Stimulated activated CD4-positive, alpha-beta T cell treated with anti-CD3 and anti-CD28 coated beads, Interleukin-1b, Interleukin-23, amount 100 ng/mL, for 1 hour (primary cell): ENCODE measurements at places on chromosomes 1 and 21.

DNA sequence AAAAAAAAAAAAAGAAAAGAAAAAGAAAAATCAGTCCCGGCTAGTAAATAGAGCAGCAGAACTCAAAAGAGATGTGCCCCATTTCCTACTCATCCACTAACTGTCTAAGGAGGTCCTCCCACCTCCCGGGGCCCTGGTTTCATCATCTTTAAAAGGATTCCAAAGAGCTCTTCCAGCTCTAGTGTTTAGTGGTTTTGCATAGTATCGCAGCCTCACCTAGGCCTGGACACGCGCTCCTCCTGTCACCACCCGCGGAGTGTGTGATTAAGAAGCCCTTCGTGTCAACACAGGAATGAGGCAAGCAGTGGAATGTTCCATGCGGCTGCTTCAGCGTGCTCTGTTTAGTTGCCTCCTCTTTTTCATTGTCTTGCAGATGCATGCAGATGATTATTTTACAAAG is 49.0 kb downstream of the LBR start:
- no peak for DNase-seq

DNA sequence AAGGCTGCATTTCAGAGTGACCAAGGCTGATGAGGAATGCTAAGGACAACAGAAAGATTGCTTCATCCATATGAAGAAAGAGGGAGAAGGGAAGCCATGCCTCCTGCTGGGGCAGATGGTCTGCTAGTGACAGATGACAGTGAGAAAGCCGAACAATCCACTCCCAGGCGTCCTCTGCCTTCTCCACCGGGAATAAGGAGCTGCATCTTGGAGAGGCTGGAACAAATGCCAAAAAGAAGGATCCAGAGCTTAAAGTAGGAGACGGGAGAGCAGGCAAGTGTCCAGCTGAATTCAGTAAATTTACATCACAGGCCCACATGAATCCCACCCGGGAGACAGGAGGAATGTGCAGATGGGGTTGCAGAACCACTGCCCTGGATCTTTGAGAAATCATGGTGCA is 33.4 kb downstream of the DDX20 start:
- no peak for DNase-seq

- DNase-seq: no peak
Measured at GRCh38 chr21:19507682-19508260, 1104.2 kb upstream of the TMPRSS15 start.

DNA sequence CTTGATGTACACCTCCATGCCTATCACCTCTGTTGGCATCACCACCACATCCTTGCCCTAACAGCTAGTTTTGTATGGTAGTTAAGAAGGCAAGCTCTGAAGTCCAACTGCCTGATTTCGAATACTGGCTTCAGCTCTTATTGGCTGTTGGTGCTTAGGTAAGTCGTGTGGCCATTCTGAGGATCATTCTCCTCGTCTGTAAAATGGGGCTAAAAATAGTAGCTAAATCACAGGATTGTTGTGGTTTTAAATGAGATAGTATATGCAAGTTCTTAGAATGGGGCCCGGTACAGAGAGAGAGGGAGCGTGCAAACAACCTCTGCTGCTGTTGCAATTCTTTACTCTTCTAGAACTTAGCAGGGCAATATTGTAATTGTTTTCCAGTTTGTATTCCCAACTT is 20.8 kb upstream of the SPOCD1 start:
- no peak for DNase-seq

DNA sequence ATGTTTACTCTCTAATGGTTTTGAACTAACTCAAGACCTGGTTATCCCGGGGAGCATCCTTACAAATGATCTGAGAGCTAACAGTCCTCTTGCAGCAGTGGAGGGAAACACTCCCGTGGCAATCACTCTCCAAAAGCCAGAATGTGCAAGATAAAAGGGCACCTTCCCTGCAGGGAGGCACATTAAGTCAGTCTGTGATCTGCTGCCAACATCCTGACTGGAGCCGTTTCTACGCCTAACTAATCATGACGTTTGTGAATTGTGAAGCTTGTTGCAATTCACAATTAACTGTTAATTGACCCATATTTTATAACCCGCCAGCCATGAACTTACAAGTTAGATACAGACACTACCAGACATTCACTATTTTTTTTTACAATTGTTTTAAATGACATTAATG is 52.1 kb upstream of the LGALS8 start:
- no peak for DNase-seq

- no peak for DNase-seq
Measured at GRCh38 chr1:237792149-237792548, 98.6 kb downstream of the ZP4 start.

DNA sequence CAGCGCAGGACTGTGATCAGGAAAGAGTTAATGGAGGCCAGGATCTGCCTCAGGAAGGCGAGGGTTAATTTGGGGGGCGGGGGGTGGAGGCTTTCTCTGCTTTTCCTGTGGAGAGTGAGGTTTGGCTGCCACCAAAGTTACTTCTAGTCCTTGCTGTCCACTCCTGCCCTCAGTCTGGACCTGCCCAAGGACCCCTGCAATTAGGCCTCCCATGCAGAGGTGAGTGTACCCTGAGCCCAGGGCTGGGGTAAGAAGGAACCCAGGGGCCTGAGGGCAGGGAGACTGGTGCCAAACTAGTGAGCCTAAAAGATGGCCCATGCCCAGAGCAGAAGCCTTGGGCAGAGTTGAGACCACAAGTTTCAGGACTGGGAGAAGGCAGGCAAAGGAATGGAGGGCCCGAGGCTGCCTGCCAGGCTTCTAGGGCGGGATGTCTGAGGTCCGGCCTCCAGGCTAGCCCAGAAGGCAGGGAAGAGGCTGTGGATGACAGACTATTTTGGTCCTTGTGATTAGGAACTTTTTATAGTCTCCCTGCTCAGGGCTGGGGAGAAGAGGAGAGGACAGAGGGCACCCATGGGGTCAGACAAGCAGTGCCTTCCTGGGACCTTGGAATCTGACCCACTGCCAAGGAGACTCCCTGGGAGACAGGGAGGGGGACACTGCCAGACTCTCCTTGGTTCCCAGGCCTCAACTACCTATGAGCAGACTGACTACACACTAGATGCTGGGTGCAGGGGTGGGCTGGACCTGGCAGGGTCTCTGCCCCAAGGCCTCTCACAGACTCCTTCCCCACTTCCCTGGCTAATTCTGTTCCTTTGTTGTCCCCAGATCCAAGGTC is at the start of gene FAM110D:
FAM110D (plus strand) TSS at position 172 of the 835 bp plus-strand sequence. CDS start 2,213 bp downstream, outside the sequence.
- no peak for DNase-seq

- DNase-seq: no peak
Measured at GRCh38 chr21:42534421-42535378, 21.0 kb downstream of the SLC37A1 start.

- no peak for DNase-seq
Measured at GRCh38 chr21:46027851-46028493, 46.4 kb downstream of the COL6A1 start.

DNA sequence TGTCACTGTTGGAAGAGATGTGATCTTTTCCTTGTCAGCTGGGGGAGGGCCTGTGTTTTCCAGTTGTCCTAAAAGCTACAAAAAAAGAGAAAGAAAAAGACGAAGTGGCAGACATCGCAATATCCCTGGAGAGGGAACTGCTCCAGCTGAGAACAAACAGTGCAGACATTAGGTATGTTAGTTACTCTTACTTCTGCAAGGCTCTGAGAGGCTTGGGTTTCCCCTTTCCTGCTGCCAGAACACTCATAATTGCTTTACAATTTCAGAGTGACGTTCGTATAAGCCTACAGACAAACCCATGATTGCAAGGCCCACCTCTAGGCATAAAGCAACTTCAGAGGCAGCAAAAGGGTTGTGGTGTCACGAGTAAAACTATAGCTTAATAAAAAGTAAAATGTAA is 31.1 kb downstream of the CD160 start:
- no peak for DNase-seq

GRCh38 chr1:178864326-178864725 is 6.6 kb downstream of the ANGPTL1 start:
- no peak for DNase-seq

GRCh38 chr1:54889132-54889725 is 2.2 kb upstream of the DHCR24 start:
- no peak for DNase-seq

GRCh38 chr1:111948209-111949171 is 41.0 kb downstream of the KCND3 start:
- no peak for DNase-seq

GRCh38 chr1:181353526-181353925 is 129.8 kb upstream of the CACNA1E start:
- DNase-seq: no peak

GRCh38 chr21:44000360-44000759 is 11.7 kb upstream of the TRAPPC10 start:
- no peak for DNase-seq

- no peak for DNase-seq
Measured at GRCh38 chr1:68276448-68276847, 44.1 kb upstream of the WLS start.

DNA sequence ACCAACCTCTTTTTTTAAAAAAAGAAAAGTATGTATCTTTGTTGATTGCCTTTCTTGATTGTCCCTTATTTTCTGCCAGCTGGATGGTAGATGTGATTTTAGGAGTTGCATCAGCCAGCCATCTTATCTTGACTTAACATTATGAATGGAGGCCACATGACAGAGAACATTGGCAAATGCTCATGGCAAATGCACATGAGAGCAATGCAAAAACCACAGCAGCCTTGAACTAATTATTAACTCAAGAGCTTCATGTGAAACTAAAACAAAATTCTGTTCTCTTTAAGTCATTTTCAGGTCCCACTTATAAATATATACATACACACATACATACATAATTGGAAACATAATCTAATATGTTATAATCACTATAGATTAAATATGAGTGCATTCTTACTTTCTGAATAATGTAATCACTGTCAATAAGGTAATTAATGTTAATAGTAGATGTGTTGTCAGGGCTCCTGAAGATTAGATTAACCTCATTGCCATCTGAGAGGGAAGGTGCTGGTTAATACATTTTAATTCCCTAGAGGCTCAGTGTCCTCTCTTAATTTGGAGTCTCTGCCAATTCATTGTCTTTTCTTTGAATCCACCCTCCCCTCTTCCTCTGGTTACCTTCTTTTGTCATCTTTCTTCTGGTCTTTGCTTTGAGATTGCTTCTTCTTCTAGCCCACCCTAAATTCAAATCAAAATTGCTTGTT is 962.2 kb downstream of the ADGRL2 start:
- DNase-seq: no peak

DNA sequence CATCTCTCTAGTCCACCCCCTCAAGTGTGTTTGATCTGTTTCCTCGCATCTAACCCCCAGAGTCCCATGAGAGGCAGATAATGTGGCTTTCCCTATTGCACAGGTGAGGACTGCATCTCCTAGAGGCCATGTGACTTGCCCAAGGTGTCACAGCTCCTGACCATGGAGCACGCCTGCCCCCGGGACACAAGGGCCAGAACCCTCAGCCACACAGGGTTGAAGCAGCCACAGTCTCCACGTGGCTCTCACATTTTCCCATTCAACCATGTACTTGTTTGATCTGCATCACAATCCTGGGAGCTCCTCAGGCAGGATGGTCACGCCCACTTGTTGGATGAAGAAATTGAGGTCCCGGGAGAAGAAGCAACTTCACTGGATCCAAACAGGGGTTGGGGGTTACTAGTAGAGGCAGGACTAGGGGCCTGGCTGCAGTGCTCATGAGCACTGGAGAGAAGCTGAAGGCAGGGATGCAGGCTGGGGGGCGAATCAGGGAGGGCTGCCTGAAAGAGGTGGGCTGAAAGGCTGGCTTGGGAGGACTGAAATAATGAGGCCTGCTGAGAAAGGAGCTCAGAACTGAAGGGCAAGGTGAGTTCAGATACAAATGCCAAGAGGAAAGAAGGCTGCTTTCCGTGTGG is 207.9 kb downstream of the PTPRU start:
- no peak for DNase-seq

DNA sequence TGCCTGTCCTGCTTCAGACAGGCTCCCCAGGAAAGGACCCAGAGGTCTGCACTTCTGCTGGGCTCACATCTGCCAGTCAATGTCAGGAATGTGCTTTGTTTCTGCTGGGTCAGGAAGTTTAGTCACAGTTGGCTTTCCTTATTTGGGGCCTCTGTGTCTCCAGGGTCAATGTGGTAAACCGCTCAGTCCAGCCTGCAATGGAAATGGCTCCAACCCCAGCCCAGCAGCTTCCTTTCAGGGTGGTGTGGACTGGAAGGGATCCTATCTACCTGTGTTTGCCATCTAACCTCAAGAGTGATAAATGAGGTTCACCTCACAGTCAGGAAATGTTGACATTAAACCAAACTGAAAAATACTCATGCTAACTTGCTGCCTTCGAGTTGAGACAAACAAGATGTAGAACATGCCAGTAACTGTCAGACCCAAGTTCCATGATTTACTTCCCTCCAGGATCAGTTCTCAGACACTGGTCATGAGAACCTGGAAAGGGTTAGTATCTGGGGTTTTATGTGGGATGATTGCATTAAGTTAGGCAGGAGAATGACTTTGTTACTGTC is 20.3 kb downstream of the ENO1 start:
- no peak for DNase-seq

GRCh38 chr1:1562556-1563195 is 12.0 kb downstream of the SSU72 start:
- no peak for DNase-seq

GRCh38 chr1:162265983-162266382 is 110.7 kb downstream of the SPATA46 start:
- no peak for DNase-seq

GRCh38 chr1:27504588-27505419 is 14.8 kb upstream of the WASF2 start:
- DNase-seq: no peak

GRCh38 chr1:21523297-21523813 is 14.1 kb downstream of the ALPL start:
- no peak for DNase-seq

DNA sequence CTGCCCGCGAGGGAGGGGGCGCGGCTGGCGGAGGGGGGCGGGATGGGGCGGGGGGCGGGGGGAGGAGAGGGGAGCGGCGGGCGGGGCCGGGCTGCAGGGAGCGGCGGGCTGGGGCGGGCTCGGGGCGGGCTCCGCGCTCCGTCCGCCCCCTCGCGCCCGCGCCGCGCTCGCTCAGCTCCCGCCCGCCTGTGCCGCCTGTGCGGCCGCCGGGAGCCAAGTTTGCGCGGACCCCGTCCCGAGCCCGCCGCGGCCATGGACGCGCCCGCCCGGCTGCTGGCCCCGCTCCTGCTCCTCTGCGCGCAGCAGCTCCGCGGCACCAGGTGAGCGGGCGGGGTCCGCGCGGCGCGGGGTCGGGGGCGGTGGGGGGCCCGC is at the start of gene GABRD:
GABRD (plus strand) TSS at position 174 of the 372 bp plus-strand sequence; CDS start at position 253, 79 bp downstream.
- no peak for DNase-seq

DNA sequence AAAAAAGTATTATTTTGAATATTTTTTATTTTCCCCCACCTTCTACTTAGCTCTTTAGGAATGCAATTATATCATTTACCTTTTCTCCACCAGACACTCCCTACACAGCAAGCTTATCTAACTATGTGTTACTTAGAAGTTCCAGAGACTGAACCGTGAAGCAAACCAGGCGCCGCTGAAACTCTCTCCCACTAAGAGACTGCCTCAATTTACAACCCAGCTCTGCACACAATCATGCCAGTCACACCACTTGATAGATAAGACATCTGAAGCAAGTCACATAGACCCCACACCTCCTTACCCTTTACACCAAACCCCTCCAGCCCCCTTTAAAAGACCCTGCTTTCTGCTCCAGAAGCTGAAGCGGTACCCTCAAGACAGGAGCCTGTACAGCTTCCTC is 245.5 kb downstream of the S1PR1 start:
- DNase-seq: no peak
